ENCODE measurements at places on chromosomes 7 and 10.

- no peak for DNase-seq
Measured at GRCh38 chr10:310371-310770, 175.1 kb downstream of the ZMYND11 start.

- no peak for DNase-seq
Measured at GRCh38 chr7:134907000-134907399, 79.3 kb upstream of the AGBL3 start.

- DNase-seq, result no peak
Measured at GRCh38 chr10:96745950-96746349, 25.6 kb upstream of the PIK3AP1 start.

GRCh38 chr7:47602272-47603004 is 20.5 kb upstream of the TNS3 start:
- no peak for DNase-seq

DNA sequence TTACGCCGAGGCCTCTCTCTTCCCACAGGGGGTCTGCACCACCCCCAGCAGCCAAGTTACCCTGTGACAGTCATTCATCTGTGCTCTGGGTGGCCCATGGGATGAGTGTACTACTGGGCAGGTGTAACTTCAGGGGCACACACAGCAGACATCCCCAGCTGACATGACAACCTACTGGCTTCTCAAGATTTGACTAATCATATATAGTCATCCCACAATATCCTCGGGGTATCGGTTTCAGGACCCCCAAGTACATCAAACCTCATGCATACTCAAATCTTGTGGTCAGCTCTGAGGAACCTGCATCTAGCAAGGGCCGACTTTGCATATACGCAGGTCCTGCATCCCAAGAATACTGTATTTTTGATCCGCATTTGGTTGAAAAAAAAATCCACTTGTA is 336.9 kb upstream of the C7orf33 start:
- no peak for DNase-seq

GRCh38 chr10:45585131-45585530 is 87.4 kb downstream of the ZFAND4 start:
- DNase-seq, result no peak

DNA sequence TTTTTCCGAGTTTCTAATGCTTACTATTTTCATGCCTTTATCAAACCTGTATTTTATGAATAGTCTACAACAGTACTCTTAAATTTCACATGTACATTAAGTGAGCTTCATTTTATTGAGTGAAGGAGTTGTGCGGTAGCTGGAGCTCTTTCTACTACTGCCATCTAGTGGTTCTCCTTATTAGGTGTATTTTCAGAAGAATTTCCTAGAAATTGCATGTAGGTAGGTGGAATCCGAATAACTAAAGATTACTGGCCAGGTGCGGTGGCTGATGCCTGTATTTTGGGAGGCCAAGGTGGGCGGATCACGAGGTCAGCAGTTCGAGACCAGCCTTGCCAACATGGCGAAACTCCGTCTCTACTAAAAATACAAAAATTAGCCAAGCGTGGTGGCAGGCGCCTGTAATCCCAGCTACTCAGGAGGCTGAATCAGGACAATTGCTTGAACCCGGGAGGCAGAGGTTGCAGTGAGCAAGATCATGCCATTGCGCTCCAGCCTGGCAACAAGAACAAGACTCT is 38.3 kb downstream of the LRRC72 start:
- no peak for DNase-seq

GRCh38 chr10:93797825-93798224 is 40.1 kb downstream of the LGI1 start:
- DNase-seq, result no peak

- DNase-seq, result no peak
Measured at GRCh38 chr10:90130321-90131086, 429.1 kb downstream of the KIF20B start.

DNA sequence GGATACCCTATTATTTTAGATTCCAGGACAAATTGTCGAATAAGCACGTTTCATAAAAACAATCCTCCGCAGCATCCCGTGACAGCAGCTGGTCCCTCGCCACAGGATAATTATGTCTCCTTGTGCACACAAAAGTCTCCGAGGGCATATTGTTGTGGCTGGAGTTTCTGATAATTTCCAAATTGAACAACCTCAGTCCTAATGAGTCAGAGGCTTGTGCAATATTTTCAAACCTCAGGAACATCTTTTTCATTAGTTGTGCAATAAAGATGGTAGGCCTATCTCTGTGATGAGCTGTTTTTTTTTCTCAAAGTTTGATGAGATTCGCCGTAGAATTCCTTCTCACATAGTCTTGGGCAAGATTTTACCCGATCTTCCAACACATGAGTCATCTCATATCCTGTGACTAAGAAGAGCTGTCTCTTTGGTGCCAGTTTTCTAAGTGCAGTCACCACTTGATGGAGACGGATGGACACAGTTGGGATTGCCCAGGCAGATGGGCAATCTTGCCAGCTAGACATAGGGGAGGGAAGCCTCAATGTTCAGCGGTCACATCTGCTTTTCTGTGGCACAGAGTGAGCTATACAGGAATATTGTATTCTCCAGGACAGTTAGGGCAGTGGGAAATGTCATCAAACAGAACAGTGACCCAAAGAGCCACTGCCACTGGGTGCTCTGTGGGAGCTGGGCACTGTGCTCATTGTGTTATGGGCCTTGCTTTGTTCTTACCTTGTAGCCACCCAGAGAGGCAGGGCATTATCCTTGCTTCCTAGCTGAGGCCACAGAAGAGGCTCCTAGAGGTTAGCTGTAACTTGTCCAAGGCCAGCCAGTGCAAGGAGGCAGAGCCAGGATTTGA is 7.8 kb downstream of the HTRA1 start:
- DNase-seq, result no peak

DNA sequence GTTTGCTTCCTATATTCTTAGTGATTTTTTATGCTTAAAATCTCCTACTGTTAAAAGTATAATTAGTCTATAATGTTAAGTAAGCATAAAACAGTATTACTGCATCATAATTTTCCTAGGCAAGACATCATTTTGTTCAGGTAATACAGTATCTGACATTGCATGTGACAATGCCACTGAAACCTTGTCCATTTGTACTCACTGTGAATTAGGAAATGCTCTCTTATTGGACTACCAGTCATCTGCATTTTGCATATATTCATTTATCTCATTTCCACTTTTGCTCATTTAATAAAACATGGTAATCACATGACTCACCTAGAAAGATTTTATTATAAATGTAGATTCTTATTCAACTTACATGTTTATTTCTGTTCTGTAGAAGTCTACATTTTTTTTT is 379.1 kb downstream of the ETV1 start:
- DNase-seq, result no peak

- DNase-seq, result no peak
Measured at GRCh38 chr7:43557831-43558495, 24.9 kb upstream of the STK17A start.

- no peak for DNase-seq
Measured at GRCh38 chr10:114520453-114520852, 116.2 kb upstream of the AFAP1L2 start.

DNA sequence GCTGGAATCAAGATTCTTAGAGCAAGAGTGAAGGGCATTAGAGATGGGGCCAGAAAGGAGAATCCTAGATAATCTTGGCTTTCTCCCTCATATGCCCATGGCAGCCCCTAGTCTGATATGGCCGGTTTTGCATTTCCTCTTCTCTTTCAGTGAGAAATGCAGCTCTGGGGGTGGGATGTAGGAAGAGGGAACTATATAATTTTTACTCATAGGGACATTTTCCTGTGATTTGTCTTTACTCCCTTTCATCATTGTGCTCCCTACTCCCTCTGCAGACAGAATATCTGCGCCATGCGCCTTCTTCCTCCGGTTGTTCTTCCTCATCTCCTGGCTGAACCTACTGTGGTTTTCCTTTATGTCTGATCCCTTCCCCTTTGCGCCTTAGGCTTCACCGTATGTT is 16.8 kb upstream of the CHCHD1 start:
- DNase-seq, result no peak

GRCh38 chr7:130441408-130441869 is 623 bp upstream of the CEP41 start:
- no peak for DNase-seq

GRCh38 chr7:1410992-1411391 is 48.3 kb downstream of the MICALL2 start:
- DNase-seq, result no peak

DNA sequence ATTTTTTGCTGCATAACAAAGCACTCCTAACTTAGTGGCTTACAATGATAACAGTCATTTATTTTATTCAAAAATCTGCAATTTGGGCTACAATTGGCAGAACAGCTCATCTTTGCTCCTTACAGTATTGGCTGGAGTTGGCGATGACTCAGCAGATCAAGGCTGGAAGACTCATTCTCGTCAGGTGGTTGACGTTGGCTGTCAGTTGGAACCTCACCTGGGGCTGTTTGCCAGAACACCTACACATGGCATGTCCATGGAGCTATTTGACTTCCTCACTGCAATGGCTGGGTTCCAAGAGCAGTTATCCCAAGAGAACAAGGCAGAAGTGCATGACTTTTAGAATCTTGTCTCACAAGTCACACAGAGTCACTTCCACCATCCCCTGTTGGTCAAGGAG is 75.1 kb downstream of the NOD1 start:
- no peak for DNase-seq

GRCh38 chr7:55622241-55622640 is 49.9 kb upstream of the VOPP1 start:
- DNase-seq, result no peak

DNA sequence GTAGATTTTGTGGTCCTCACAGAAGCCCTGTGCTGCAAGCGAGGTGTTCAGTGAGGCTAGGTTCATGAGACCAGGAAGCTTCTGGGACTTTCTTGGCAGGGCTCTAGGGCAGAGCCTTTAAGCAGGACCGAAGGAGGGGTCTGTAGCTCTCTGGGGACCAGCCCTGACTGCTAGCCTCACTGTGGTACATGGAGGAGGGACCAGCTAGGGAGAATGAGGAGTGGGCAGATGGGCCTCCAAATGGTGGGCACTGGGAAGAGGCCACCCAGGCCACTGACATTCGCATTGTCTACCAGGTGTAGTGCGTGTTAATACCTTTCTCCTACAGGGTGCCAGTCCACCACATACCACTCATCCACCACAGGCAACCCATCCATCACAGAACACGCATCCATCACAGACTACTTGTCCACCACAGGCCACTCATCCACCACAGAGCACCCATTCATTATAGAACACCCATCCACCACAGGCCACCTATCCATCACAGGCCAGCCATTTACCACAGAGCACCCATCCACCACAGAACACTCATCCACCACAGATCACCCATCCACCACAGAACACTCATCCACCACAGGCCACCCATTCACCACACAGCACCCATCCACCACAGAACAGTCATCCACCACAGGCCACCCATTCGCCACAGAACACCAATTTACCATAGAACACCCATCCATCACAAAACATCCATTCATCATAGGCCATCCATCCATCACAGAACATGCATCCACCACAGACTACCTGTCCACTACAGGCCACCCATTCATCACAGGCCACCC is 31.6 kb upstream of the ZNF488 start:
- DNase-seq, result no peak

GRCh38 chr7:98472521-98472954 is 71.6 kb upstream of the BAIAP2L1 start:
- no peak for DNase-seq

DNA sequence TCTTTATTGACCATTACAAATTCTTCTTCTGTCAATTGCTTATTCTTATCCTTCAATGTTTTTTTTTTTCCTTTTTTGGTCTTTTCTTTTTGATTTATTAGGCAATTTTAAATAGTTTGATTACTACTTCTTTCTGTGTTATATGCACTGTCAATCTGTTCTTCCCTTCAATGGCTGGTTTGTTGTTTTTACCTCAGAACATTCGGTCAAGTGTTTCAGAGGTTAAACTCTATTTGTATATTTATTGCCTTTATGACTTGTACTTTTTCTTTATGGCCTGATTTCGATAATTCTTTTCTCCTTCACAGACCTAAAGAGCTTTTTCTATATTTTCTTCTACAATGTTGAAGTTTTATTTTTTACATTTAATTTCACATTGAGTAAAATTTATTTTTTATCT is 171.5 kb upstream of the AKR1E2 start:
- DNase-seq, result no peak

DNA sequence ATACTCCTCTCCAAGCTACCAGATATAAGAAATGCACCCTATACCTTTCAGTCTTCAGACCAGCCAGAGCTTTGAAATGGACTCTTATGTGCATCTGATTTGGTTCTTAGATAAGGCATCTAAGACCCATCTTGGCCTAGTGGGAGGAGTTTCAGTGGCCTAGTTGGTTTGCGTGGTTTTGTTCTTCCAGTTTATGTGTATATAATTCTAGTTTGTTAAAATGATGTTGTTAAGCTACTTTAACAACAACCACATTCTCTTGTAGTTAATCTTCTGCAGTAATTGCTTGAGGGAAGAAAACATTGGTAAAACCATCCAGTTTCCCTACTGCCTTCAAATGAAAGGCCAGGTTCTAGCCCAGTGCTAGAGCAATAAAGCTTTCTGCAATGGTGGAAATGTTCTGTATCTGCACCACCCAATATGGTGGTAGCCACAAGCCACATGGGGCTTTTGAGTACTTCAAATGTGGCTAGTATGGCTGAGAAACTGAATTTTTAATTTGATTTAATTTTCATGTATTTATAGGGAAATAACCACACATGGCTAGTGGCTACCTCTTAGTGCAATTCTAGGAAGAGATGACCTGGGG is 66.3 kb downstream of the KLHDC10 start:
- DNase-seq, result no peak

GRCh38 chr7:157722137-157723060 is 385.6 kb downstream of the DNAJB6 start:
- DNase-seq, result no peak

GRCh38 chr7:35379481-35379880 is 125.6 kb upstream of the TBX20 start:
- DNase-seq, result no peak

DNA sequence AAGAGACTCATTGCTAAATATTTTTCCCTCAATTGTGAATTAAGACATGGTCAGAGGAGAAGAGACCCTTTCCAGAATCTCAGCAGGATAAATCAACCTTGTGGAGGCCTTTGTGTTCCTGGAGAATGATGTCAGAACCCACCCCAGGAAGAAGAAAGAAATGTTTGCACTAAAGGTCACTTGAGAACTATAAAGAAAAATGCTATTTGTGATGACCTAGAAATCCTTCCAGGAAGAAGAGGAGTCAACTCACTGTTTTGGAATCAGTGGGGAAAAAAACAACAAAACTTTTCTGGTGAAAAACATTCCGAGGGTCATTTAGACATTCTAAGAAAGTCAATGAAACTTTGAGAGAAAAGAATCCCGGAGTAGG is 129.1 kb upstream of the ANKRD1 start:
- DNase-seq, result no peak

DNA sequence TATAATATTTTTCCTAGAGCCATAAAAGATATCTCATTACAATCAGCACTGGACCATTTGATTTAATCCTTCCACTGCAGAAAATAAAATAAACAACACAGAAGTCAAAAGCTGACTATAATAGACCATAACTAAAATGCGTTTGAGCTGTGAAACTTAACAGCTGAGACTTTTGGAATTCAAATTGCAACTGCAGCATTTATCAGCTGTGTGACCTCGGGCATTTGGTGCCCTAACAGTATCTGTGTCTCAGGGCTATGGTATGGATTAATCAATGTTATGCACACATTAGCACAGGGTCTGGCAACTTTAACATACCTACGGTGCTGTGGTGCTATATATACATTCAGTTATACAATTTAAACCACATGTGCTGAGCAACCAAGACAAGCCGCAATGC is 160.1 kb downstream of the COL28A1 start:
- no peak for DNase-seq

- no peak for DNase-seq
Measured at GRCh38 chr7:66779669-66780409, 39.3 kb downstream of the RABGEF1 start.

Data from stimulated activated CD8-positive, alpha-beta memory T cell treated with anti-CD3 and anti-CD28 coated beads, Interleukin-4, amount 100 ng/mL, for 4 hours (primary cell).